Left lung (tissue), 14 donors: ENCODE measurements at places on chromosomes 11 and 22.

DNA sequence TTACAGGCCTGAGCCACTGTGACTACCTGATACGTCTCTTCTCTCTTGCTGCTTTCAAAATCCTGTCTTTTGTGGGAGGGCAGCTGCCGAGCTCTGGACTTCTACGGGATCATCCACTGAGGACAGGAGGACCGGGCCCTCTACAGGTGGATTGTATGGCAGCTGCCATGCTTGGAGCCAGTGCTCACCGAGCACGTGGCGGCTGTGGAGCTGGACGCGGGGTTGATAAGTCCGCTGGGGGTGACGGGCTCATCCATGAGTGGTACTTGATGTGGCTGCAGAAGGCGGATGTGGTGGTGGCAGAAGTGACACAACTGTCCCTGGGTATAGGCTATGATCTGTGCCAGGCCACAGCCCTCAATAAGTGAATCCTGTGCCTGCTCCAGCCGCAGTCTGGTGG is 1.8 kb upstream of the CYP2D6 start:
- no peaks in the 10 kb centered on the region for H3K4me1 ChIP-seq
- H3K27ac ChIP-seq = no peak overlapping the region
- no peaks in the 10 kb centered on the region for H3K36me3 ChIP-seq

GRCh38 chr11:70001246-70001645 is 76.9 kb upstream of the ANO1 start:
- H3K36me3 ChIP-seq = no peaks in the 10 kb centered on the region
- no peak for DNase-seq
- no peak overlapping the region for H3K4me3 ChIP-seq
- no peaks in the 10 kb centered on the region for H3K27me3 ChIP-seq
- H3K4me1 ChIP-seq = no peaks in the 10 kb centered on the region

- peaks cover 64% of the 10 kb centered on the region for H3K27me3 ChIP-seq
- no peak overlapping the region for H3K4me3 ChIP-seq
- H3K27ac ChIP-seq = no peak overlapping the region
- peaks cover 4% of the 10 kb centered on the region for H3K4me1 ChIP-seq
- no peak for DNase-seq
These were observed 5.6 kb downstream of the GAL start for GRCh38 chr11:68689737-68690625.

- H3K27ac ChIP-seq = no peak overlapping the region
- no peaks in the 10 kb centered on the region for H3K27me3 ChIP-seq
- no peak overlapping the region for H3K4me3 ChIP-seq
These were observed 54.6 kb downstream of the PRCP start for GRCh38 chr11:82845356-82846353.

GRCh38 chr22:36741204-36741793 is 34.6 kb downstream of the IFT27 start:
- peaks cover 53% of the 10 kb centered on the region for H3K27me3 ChIP-seq
- H3K27ac ChIP-seq = no peak overlapping the region
- H3K4me3 ChIP-seq = no peak overlapping the region
- H3K36me3 ChIP-seq = no peaks in the 10 kb centered on the region
- no peak for DNase-seq
- H3K4me1 ChIP-seq = no peaks in the 10 kb centered on the region

DNA sequence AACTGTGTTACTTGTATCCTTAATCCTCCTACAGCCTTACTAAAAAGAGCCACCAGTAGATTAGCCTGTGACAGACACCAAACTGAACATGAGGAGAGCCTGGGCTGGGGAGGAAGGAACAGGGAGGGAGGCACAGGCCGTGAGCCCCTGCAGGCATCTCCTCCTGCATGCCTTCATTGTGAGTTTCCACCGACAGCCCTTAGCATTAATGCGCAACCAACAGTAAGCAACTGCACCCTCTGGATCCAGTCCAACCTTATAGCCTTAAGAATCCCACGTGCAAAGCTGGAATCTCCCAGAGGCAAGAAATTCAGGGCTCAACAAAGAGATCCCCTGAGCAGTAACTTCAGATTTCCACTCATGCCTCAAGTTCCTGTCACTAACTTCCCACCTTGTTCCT is 84.6 kb downstream of the ETS1 start:
- no peak for DNase-seq
- H3K4me1 ChIP-seq = peaks cover 66% of the 10 kb centered on the region
- H3K27ac ChIP-seq = peak overlapping the region; percentile 83
- H3K4me3 ChIP-seq = no peak overlapping the region
- no peaks in the 10 kb centered on the region for H3K36me3 ChIP-seq

- H3K4me1 ChIP-seq = peaks cover 10% of the 10 kb centered on the region
- peaks cover 31% of the 10 kb centered on the region for H3K27me3 ChIP-seq
- no peak for DNase-seq
- H3K4me3 ChIP-seq = no peak overlapping the region
These were observed 15.7 kb downstream of the DMC1 start for GRCh38 chr22:38554281-38554680.

GRCh38 chr11:60941371-60942119 is 10.4 kb downstream of the SLC15A3 start:
- peaks cover 12% of the 10 kb centered on the region for H3K4me1 ChIP-seq
- H3K4me3 ChIP-seq = no peak overlapping the region
- no peak overlapping the region for H3K27ac ChIP-seq
- no peaks in the 10 kb centered on the region for H3K27me3 ChIP-seq
- DNase-seq = no peak

DNA sequence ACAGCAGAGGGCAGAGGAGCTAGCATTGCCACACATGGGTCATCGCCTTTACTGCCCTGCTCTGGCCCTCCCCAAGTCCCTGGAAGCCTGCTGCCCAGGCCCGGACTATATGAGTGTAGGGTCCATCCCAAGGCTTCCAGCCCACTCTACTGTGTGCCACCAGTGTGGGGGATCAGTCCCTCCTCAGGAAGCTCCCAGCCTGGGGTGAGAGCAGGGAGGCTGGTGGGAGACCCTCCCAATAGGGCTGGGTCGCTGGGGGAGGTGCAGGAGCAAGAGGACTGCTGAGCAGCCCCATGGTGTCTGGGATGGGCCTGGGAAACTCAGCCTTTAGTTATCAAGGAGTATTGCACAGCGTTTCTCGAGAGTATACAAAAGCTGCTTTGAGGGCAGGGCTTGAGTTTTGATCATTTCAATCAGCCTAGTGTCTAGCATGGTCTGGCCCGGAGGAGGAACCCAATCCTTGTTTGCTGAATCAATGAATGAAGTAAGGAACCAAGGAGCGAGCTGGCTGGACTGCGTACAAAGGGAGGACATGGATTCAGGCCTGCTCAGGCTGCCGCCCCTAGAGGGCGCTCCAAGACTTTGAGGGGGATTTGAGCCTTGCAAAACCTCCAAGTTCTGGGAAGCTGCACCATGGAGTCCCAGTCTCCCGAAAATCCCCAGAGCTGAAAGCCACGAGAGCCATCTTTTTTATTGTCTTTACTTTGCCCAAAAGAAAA is 89.0 kb upstream of the PARVA start:
- no peaks in the 10 kb centered on the region for H3K36me3 ChIP-seq
- no peak overlapping the region for H3K4me3 ChIP-seq
- peak overlapping the region; percentile 8 for H3K27ac ChIP-seq
- H3K27me3 ChIP-seq = no peaks in the 10 kb centered on the region
- DNase-seq = peak; percentile 61

DNA sequence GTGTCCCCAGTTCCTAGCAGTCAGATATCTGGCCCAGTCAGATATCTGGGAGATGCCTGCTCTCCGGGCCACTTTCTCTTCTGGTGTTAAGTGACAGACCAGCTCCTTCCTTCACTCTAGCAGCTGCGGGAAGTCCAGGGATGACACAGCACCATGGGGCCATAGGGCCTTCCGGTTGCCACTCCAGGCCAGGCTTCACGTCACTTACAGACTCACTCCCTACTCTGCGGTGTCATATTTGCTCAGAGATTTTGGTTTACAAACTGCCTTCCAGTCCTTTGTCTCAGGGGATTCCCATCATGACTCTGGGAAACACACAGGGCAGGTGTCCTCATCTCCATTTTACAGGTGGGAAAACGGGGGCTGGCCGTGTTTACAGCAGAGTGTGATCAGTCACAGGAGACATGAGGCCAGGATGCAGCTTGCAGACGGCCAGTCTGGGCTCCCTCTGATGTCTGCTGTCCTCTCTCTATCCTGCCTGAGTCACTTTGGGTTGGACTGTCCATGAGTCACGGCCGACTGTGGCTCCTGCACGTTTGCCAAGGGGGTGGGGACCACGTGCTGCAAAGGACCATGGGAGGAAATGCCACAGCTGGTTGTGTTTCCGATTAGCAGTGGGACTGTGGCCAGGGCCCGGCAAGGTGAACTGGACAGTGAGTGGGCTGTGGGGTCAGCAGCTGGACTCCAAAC is 8.2 kb upstream of the TBC1D22A start:
- no peaks in the 10 kb centered on the region for H3K36me3 ChIP-seq
- peaks cover 86% of the 10 kb centered on the region for H3K4me1 ChIP-seq
- H3K27me3 ChIP-seq = no peaks in the 10 kb centered on the region

DNA sequence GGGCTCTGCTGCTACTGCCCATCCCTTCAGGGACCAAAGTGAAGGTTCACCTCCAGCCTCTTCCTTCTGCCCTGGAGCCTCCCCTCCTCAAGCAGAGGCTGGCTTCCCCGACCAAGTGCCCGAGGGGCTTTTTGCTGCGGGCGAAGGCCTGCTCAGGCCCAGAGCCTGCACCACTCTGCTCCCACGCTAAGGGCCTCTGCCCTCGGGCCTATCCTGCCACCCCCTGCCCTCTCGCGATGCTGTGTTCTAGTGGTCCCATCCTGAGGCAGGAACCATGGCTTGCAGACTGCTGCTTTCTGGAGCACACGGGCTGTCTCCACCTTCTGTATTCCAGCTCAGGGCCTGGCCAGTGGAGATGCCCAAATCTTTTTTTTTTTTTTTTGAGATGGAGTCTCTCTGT is 8.9 kb upstream of the TNFRSF13C start:
- DNase-seq = no peak
- H3K36me3 ChIP-seq = no peaks in the 10 kb centered on the region
- H3K27me3 ChIP-seq = no peaks in the 10 kb centered on the region
- no peaks in the 10 kb centered on the region for H3K4me1 ChIP-seq
- H3K4me3 ChIP-seq = no peak overlapping the region

DNA sequence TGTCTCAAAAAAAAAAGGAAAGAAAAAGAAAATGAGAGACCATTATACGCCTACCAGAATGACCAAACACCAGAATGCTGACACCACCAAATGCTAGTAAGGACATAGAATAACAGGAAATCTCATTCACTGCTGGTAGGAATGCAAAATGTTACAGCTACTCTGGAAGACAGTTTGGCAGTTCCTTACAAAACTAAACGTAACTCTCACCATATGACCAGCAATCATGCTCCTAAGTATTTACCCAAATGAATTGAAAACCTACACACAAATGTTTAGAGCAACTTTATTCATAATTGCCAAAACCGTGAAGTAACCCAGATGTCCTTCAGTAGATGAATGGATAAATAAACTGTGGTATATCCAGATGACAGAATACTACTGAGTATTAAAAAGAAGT is 7.2 kb downstream of the CHKA start:
- H3K4me1 ChIP-seq = peaks cover 9% of the 10 kb centered on the region
- no peak overlapping the region for H3K4me3 ChIP-seq
- no peak for DNase-seq
- H3K27ac ChIP-seq = peak overlapping the region; percentile 27
- H3K27me3 ChIP-seq = no peaks in the 10 kb centered on the region

- no peaks in the 10 kb centered on the region for H3K36me3 ChIP-seq
- no peak overlapping the region for H3K27ac ChIP-seq
- DNase-seq = no peak
- no peaks in the 10 kb centered on the region for H3K4me1 ChIP-seq
- H3K4me3 ChIP-seq = no peak overlapping the region
These were observed 179.6 kb downstream of the BLID start for GRCh38 chr11:121936370-121936769.

- H3K27me3 ChIP-seq = no peaks in the 10 kb centered on the region
- H3K27ac ChIP-seq = no peak overlapping the region
- no peaks in the 10 kb centered on the region for H3K36me3 ChIP-seq
- DNase-seq = no peak
- H3K4me3 ChIP-seq = no peak overlapping the region
These were observed 65.1 kb upstream of the LRRC55 start for GRCh38 chr11:57116654-57117053.

GRCh38 chr22:50309601-50309991 is 2.1 kb upstream of the PLXNB2 start:
- peaks cover 26% of the 10 kb centered on the region for H3K27me3 ChIP-seq
- no peak overlapping the region for H3K4me3 ChIP-seq
- no peak for DNase-seq
- peaks cover 35% of the 10 kb centered on the region for H3K4me1 ChIP-seq
- peak overlapping the region; percentile 80 for H3K27ac ChIP-seq

- no peak overlapping the region for H3K4me3 ChIP-seq
- H3K36me3 ChIP-seq = no peaks in the 10 kb centered on the region
- peak; percentile 61 for DNase-seq
- H3K4me1 ChIP-seq = no peaks in the 10 kb centered on the region
- no peaks in the 10 kb centered on the region for H3K27me3 ChIP-seq
These were observed 23.5 kb upstream of the OSBPL5 start for GRCh38 chr11:3188496-3189195.

DNA sequence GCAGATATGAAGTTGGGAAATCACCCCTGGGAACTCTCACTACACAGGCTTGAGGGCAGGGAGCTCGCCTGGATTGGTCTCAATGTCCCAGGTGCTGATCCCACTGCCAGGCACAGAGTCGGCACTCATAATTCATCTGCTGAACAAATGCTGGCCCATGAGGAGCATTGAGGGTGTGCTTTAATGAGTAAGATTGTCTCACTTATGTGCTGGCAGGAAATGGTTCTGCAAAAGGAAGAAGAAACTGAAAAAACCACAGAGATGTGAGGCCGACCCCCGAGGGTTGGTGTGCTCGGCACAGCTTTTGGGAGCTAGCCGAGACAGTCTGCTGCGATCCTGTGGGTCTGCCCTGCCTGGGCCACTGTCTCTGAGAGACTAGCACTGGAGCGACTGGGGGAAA is 9.4 kb downstream of the PLAAT2 start:
- H3K36me3 ChIP-seq = no peaks in the 10 kb centered on the region
- no peaks in the 10 kb centered on the region for H3K27me3 ChIP-seq
- H3K27ac ChIP-seq = no peak overlapping the region
